ENCODE measurements at places on chromosomes 5 and 9.

- no peak for DNase-seq
These were observed 84.7 kb downstream of the ST8SIA4 start for GRCh38 chr5:100818340-100818739.

GRCh38 chr5:39906146-39906545, 481.4 kb upstream of the DAB2 start:
- DNase-seq: no peak

DNA sequence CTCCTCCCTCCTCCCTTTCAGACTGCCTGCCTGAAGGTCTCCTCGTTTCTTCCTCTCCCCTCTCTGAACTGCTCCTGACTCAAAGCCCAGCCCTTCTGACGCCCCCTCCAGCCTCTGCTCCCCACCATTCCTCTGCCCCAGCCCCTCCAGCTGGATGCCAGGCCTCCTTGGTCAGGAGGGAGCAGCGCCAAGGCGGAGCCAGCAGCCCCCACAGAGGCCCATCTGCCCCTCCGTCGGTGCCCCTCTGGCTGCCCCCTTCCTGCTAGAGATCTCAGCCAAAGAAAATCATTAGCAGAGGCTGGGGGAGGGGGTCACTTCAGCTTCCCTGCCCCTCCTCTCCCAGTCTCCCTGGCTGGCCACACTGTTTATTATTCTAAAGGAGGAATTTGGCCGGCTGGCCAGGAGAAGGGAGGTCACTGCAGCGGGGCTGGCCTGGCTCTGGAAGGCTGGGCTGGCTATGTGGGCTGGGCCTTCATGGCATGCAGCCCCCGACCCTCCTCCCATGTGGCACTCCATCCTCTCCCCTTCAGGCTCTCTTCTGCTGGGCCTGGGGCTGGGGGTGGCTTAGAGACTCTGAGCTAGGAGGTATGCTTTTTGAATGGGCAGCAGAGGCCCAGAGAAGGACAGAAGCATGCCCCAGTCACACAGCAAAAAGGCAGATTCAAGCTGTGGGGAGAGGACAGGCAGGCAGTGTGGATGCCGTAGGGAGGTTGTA, 16.9 kb downstream of the PDGFRB start:
- no peak for DNase-seq

- DNase-seq: no peak
These were observed 149.0 kb upstream of the GRAMD2B start for GRCh38 chr5:126274076-126274762.

GRCh38 chr5:78295035-78295961, 800 bp upstream of the AP3B1 start:
- DNase-seq: no peak

- DNase-seq: no peak
These were observed 72.0 kb downstream of the NUP214 start for GRCh38 chr9:131197160-131197911.

DNA sequence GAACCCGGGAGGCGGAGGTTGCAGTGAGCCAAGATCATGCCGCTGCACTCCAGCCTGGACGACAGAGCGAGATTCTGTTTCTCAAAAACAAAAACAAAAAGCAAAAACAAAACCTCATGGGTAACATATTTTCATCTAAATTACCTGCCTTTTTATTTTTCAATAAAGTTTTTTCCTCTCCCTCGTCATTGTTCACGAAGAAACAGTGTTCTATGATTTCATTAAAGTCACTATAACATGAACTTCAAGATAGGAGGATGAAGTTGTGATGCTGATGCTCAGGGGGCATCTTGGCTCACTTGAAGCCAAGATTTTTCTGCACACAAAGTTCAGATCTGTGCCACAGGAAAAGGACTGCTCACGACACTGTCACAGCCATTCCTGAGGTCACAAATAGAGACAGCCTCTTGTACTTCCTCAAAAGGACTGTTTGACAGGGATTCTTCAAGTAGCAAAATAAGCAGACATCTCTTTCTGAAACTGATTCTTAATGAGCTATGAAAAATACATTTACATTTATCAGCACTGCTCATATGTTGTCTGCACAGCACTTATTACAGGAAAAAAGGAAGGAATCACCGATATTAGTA, 16.1 kb downstream of the NIPSNAP3B start:
- no peak for DNase-seq

GRCh38 chr5:141001446-141001843, 35.2 kb downstream of the PCDHAC2 start:
- DNase-seq: no peak

DNA sequence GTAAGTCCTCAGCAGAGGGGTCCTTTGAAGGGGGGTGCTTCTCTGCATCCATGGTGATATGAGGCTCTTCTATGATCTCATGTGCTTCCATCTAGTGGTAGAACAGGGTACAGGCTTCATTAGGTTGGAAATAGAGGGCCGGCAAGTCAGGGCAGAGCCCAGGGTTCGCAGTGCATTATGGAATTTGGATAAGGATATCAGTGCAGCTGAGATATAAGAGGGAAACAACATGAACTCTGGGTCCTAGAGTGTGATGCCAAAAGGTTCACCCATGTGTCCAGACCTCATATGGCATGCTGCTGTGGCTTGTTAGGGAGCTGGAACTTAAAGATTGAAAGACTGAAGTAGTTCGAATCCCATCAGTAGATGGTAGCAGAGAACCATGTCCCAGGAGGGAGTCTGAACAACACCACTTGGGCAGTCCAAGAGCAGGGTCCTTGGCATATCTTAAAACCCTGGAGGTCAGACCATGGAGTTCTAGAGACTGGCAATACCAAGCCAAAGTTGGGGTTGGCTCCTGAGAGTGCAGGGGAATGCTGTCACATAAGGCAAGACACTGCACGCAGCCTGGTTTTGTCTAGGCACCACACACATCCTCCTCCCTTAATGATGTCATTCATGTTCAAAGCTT, 2.3 kb downstream of the FAM221B start:
- DNase-seq: no peak
